ENCODE measurements at places on chromosomes 13 and 19.

- DNase-seq = peak; percentile 73
Measured at GRCh38 chr13:90686442-90686841, 661.0 kb upstream of the MIR17HG start.

- no peak for DNase-seq
Measured at GRCh38 chr19:741506-742131, 9.3 kb upstream of the MISP start.

GRCh38 chr19:13104360-13104847 is 1.7 kb upstream of the LYL1 start:
- DNase-seq = no peak

DNA sequence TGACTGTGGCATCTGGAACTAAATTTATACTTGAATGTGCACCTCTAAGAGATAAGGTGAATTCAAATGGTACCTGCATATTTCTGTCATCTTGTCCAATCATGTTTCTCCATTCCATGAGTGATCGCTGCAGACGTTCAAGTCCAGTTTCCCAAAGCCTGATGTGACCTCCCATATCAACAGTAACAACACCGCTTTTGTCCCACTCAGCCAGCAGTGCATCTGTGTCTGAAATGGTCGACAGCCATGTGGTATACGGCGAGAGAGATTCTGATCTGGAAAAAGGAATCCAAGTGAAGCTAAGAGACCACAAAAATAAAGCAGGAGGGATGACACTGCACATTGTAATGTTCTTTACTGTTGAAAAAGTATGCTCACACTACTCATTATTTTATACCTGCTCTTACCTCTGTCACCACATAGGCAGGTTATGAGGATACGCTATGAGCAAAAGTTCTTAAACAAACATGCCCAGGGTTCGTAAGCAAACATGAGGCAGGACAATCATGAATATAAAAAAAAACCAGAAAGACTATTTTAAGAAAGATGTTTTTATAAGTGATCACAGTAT is 213.6 kb downstream of the RGCC start:
- DNase-seq = no peak

DNA sequence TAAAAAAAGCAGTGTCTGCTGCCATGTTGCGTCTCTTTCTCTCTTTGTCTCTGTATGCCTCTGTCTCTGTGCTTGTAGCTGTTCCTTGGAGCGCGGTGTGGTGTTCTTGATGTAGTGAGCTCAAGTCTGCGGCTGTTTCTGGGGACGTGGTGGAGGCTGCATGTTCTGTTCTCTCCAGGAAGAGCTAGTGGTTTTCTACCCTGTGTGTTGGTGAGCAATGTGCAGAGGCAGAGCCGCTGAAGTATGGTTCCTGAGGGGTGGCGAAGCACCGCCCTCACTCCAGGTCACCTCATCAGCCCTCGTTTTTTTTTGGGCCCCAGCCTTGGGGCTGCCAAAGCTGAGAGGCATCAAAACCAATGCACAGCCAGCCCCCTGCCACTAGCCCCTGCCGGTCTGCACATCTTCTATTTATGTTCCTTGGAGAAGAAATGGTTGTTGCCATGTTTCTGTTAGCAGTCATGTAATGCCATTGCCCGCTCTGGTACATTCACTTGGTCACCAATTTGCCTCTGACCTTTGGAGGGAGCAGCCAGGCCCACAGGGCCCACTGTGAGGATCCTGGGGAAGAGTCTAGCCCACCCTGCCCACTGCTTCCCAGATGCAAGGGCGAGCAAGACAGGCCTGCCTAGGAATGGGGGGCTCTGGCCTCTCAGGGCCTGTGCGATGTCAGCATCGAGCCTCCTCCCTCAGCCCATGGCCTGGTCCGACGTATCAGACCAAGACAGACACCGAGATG is 7.2 kb downstream of the HNRNPL start:
- DNase-seq = no peak

- DNase-seq = no peak
Measured at GRCh38 chr19:13817615-13818371, 22.6 kb downstream of the ZSWIM4 start.

GRCh38 chr13:42876270-42876714 is 94.9 kb downstream of the FAM216B start:
- DNase-seq = no peak

DNA sequence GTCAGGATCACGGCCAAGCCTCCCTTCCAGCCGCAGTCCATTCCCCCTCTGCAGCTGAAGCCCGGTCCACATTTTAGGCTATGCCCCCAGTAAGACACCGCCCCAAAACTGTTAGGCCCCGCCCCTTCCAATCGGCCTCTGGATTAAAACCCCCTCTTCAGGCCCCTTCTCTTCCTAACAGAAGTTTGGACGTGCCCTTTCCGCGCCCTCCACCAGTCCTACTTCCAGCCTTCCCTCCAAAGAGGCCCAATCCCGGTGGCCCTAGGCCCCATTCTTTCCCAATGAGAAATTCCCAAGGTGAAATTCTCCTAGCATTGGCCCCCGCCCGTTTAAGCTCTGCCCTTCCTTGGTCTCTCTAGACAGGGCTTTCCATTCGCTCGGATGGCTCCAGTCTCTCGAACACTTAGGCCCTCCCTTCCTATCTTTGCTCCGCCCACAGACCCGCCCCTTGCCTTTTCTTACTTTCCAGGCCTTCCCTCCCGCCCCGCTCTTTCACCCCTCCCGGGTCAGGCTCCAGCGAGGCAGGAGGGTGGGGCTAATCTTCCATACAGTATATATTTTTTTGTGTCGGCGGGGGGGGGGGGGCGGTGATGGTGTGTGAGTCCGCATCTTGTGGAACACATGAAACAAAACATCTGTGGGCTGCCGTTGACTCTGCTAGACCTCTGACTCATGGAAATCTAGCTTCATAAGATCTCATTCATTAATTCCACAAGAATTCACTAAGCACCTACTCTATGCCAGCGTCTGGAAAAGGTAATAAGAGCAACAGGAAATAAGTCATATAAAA is 13.6 kb downstream of the LTBP4 start:
- DNase-seq = peak; percentile 93

All from HFFc6 (cell line).